ENCODE measurements at places on chromosomes 6 and 20. TPM values are rescaled to one million over a fixed set of nuclear protein-coding genes. Genes with fewer than 3 reads are reported as not detected.

DNA sequence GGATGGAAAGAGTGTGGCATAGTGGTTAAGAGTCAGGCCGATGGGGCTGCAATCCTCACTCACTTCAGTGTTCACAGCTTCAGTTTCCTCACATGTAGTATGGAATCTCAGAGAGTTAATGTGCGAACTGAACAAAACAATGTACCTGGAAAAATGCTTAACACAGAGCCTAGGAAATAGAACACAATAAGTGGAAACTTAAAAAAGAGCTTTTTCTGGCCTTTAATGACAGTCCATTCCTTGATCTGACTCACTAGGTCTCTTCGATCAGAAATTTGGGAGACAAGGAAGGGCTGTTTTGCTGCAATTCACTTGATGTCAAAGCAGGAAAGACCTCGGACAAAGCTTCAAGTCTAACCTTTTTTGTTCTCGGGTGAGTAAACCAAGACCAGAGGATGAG lies 56.1 kb downstream of the KCNB1 start:
- H3K27ac ChIP-seq, result no peak overlapping the region
- H3K27me3 ChIP-seq, result peaks cover 35% of the 10 kb centered on the region
- H3K4me3 ChIP-seq, result no peak overlapping the region
- H3K36me3 ChIP-seq, result no peaks in the 10 kb centered on the region

DNA sequence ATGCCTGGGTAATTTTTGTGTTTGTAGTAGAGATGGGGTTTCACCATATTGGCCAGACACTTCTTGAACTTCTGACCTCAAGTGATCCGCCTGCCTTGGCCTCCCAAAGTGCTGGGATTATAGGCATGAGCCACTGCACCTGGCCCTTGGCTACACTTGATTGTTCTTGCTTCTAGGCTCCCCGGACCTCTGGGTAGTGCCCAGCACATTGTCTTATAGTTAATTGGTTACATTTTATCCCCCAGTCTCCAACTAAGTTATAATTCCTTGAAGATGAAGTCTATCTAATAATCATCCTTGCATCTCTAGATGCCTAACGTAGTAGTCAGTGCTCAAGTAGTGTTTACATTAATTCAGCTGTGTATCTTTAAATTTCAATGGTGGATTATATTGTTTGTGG lies 11.8 kb downstream of the SMPDL3A start:
- peaks cover 8% of the 10 kb centered on the region for H3K4me1 ChIP-seq
- no peak overlapping the region for H3K27ac ChIP-seq
- H3K36me3 ChIP-seq, result no peaks in the 10 kb centered on the region
- no peak for DNase-seq
- H3K4me3 ChIP-seq, result no peak overlapping the region

DNA sequence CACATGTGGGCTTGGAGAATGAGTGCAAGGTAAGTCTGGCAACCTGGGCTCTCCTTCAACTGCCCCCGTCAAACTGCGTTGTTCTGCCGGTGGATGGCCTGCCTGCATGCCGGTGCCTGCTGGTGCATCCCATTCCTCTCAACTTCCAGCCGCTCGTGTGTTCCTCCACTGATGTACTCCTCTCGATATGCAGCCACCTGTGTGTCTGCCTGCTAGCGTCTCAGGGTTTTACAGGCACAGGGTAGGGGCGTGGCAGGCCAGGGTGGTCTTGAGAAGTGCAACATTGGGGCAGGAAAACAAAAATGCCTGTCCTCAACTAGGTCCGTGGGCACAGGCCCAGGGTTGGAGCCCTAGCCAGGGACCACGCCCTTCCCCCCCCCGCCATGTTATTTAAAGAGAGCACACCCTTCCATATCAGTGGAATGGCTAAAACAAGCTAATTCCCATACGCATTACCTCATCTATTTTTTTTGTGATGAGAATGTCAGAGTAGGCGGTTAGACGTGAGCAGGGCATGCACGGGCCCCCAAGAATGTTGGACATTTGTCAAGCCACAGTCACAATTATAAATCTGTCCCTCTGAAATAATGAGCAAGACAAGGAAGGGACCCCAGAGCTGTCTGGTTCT lies 33.2 kb downstream of the SERPINB6 start:
- DNase-seq, result no peak
- H3K4me3 ChIP-seq, result peak overlapping the region; percentile 52
- H3K27me3 ChIP-seq, result no peaks in the 10 kb centered on the region
- peaks cover 65% of the 10 kb centered on the region for H3K4me1 ChIP-seq
- peak overlapping the region; percentile 91 for H3K27ac ChIP-seq

- peaks cover 6% of the 10 kb centered on the region for H3K27me3 ChIP-seq
- no peak for DNase-seq
- no peaks in the 10 kb centered on the region for H3K4me1 ChIP-seq
- peaks cover 5% of the 10 kb centered on the region for H3K36me3 ChIP-seq
- no peak overlapping the region for H3K4me3 ChIP-seq
Observed at GRCh38 chr20:1827974-1828785, 67.0 kb upstream of the SIRPA start.

DNA sequence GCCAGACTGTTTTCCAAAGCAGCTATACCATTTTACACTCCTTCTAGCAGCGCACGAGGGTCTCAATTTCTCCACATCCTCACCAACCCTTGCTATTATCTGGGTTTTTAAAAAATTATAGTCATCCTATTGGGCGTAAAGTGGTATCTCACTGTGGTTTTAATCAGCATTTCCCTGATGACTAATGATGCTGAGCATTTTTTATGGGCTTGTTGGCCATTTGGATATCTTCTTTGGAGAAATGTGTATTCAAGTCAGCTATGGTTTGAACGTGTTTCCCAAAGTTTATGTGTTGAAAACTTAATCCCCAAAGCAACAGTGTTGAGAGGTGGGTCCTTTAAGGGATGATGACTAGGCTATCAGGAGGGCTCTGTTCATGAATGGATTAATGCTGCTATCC lies 6.7 kb downstream of the MCUR1 start:
- no peak overlapping the region for H3K27ac ChIP-seq

GRCh38 chr6:113205553-113205952 lies 651.6 kb upstream of the MARCKS start:
- no peak for DNase-seq
- no peak overlapping the region for H3K4me3 ChIP-seq
- no peaks in the 10 kb centered on the region for H3K4me1 ChIP-seq
- H3K27me3 ChIP-seq, result no peaks in the 10 kb centered on the region

DNA sequence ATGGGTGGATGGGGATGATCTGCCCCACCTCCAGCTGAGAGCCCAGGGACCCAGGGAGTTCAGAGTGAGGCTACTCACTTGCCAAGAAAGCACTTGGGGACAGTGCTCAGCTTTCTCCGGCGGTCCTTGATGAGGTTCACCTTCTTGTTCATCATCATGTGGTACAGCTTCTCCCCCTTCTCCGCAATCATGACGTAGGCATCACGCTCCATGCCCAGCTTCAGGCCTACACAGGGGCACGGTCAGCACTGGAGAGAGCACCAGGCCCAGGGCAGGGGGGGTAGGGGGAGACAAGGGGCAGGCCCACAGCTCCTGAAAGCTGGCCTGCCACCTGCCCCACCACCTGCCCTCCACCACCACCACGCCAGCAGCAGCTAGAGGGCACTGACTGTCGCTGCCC lies 139.2 kb downstream of the PREX1 start:
- DNase-seq, result no peak
- no peaks in the 10 kb centered on the region for H3K27me3 ChIP-seq
- H3K27ac ChIP-seq, result no peak overlapping the region
- no peak overlapping the region for H3K4me3 ChIP-seq
- H3K4me1 ChIP-seq, result peaks cover 15% of the 10 kb centered on the region

DNA sequence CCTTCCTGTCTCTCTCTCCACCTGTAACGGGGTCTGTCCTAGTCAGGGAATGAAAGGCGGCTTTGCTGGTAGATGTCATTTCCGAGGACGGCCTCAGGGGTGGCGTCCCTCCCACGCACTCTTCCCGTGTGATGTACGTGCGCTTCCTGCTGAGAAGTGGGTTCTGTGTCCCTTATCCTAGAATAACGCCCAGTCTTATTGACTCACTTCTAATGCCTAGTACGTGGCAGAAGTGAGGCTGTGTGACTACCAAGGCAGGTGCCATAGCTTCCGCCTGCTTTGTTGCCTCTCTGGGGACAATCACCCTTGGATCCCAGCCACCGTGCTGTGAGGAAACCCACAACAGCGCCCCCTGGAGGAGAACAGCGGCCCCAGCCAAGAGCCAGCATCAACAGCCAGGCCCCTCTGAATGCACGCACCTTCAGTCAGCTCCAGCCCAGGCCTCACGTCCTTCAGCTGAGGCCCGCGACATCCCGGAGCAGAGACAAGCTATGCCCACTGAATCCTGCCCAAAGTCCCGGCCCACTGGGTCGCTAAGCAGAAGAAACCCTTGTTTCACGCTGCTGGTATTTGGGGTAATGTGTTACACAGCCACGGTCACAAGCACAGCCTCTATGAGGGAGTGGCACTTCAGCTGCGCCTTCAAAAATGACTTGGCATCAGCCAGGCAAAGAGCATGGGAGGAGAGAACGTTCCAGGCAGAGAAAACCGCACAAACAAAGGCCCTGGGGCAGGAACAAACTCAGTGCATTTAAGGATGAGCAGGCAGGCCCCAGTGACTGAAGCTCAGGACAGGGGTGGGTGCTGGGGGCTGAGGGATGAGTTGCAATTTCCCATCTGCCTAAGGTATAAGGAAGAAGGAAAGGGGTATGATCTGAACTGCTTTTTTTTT lies 224.2 kb downstream of the NFATC2 start:
- peaks cover 11% of the 10 kb centered on the region for H3K27me3 ChIP-seq
- no peak overlapping the region for H3K27ac ChIP-seq
- H3K4me1 ChIP-seq, result no peaks in the 10 kb centered on the region
- no peaks in the 10 kb centered on the region for H3K36me3 ChIP-seq
- H3K4me3 ChIP-seq, result no peak overlapping the region
- peak; percentile 64 for DNase-seq

The OPN5 gene
- not detected for total RNA-seq

The HAO1 gene
- not detected for total RNA-seq
